Cardiac septum (tissue), 1 donor: ENCODE measurements at places on chromosomes 4 and X. TPM values are rescaled to one million over a fixed set of nuclear protein-coding genes. Genes with fewer than 3 reads are reported as not detected.

DNA sequence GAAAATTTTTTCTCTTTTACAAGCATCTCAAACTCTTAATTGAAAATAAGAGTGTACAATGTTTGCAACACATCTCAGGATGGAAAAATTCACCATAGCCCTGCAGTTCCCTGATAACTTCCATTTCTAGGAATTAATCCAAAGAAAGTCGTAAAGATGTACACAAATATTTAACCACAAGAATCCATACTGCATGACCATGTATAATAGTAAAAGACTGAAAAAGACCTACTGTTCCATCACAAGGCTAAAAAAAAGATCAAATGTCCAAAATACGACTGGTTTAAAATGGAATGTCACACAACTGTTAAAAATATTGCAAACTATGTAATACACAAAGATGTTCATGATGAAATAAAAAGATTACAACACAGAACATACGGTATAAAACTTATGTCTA lies 32.1 kb downstream of the HUWE1 start:
- no peak for DNase-seq

- DNase-seq, result no peak
Observed at GRCh38 chr4:167290678-167291077, 56.4 kb upstream of the SPOCK3 start.

DNA sequence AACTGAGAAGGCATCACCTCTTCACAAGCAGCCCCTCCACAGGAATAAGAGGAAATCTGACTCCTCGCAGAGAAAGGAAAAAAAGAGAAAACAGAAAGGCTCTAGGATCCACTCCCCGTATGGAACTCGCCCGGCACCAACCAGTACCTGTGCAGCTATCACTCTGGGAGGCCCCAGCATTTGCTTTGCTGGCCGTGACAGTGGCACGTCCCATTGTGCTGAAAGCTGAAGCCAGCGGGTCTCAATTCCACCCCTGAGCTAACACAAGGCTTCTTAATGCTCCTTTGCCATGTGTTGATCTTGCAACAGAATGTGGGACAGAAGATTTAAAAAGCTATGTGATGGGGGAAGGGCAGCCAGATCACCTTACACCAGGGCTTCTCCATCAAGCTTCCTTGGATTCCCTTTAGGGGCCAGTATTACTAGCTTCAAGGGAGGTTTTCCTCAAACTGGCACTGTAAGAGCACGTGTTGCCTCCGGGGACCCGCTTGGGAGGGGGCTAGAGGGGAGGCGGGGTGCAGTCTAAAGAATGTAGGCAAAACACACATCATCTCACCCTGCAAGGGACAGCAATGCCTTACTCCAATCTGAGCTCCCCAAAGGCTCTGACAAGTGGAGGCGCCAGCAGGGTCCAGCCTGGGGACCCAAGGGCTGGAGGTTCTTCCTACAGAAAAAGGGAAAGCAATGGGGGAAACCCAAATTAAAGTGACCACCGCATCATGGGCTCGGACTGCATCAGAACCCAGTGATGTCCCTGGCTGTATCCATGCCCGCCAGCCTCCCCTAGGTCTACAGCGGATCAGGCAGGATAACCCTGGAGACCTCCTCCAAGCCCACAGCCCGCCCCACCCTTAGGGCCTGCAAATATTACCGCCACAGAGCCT lies 1.2 kb downstream of the USP46 start:
- no peak for DNase-seq

Gene SPANXN3
- total RNA-seq, result not detected

Gene MECP2
- 37.6 TPM for total RNA-seq

Gene ADGRG2
- total RNA-seq, result 0.35 TPM

GRCh38 chrX:113743069-113743468 lies 840.8 kb upstream of the HTR2C start:
- DNase-seq, result no peak

Gene KLHL34
- total RNA-seq, result 9.1 TPM

Gene TEX13C
- not detected for total RNA-seq

- DNase-seq, result no peak
Observed at GRCh38 chr4:122758033-122758432, 25.5 kb downstream of the BBS12 start.

DNA sequence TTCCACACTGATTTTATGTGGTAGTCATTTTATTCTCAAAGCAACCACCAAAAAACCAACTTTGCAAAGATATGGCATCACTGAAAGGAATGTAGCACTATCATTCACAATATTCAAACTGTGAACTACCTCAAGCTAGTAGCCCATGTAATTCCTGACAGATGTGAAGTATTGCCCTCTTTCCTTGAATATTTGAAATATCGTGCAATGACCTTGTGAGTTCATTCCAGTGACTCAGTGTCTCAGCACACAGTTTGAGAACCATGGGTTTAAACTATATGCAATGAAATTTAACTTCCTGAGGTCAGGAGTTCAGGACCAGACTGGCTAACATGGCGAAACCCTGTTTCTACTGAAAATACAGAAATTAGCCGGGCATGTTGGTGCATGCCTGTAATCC lies 20.9 kb upstream of the IQCM start:
- no peak for DNase-seq

DNA sequence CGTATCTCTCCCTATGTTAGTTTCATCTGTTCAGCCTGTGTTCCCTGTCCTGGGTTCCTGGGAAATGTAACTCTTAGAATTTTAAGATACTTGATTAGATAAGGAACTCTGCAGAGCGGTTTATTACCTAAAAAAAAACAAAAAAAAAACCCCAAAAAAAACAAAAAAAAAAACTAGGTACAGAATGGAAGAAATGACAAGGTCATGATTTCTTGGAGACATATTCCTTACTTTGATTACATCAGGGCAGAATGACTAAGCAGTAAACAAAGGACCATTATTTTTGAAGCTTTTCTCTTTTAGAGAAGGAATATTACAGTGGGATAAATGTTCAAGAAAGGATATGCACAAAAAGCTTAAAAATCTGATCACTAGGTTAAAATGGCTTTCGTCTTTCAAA lies 171.8 kb downstream of the ARAP2 start:
- no peak for DNase-seq

Gene CT47A7
- total RNA-seq, result not detected

Gene DCAF4L1
- 0.46 TPM for total RNA-seq

Gene HCFC1
- 39.5 TPM for total RNA-seq

DNA sequence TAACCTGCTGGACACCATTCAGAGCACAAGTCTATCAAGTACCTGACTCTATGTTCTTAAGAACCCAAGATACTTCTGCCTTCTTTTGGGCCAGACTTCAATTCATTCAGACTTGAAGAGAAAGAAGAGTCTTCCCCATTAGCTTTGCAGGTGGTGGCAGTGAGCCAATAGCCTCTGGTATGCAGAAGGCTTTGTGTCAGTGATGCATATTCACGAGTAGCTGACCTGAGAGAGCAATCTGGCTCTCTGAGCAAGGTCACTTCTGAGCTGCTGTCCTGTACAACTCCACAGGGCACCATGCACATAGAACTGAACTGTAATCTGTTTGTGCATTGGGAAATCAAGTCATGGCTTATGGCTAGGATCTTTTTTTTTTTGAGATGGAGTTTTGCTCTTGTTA lies 39.9 kb upstream of the SPINK2 start:
- DNase-seq, result no peak

Gene RRH
- total RNA-seq, result 0.22 TPM
